ENCODE measurements at places on chromosomes 6 and 20.

DNA sequence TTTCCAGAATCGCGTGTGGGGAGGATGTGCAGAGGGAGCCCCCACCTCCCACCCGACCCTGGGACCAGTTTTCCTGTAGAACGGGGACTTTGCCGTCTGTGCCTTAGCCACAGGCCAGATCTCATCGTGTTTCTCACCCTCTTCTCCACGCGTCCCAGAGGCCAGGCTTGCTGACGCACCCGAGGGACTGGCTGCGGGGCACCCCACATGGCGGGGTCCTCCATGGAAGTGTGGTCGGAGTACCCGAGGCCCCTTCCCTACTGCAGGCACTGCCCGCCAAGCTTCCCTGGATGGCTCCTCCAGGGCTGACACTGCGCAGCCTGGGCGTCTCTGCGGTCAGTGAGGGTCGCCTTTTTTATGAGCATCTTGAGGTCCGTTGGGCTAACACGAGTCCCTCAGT is 346.5 kb downstream of the CDH4 start:
- DNase-seq: no peak

DNA sequence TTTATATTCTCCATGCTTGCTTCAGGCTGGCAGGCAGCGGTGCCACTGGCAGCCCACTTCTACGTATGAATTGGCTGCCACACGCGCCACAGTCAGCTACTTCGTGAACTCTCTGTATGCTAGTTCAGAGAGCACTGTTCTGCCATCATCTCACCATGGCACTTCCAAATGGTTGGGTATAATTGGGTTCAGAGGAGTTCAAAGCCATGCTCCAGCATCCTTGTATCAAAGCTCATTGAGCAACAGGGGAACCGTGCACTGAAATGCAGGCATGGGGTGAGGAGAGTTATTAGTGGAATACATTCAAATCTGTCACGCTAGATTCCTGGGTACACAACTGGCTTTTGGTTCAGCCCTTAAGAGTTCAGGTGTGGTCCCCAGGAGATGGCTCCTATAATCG is 519.9 kb upstream of the NOX3 start:
- DNase-seq: no peak

DNA sequence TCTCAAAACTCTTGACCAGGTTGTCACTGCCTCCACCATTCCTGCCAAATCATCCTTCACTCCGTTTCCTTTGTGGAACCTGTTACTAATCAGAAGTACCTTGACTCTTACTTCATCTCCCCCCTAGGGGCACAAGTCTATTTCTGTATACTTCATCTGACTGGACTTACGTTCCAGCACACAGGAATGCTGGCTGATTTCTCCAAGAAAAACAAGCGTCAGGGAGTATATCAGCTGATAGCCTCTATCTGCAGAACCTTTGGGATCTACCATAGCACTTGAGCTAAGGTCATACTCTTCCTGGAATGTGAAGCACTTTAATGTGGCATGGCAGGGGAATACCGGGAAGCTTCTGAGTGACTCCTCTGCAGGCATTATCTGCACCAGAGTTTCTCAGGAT is 178.1 kb upstream of the MOCS1 start:
- no peak for DNase-seq

- no peak for DNase-seq
These were observed 23.6 kb downstream of the HAO1 start for GRCh38 chr20:7916648-7917047.

- DNase-seq: no peak
These were observed 113.3 kb downstream of the CRYBG1 start for GRCh38 chr6:106473812-106474211.

- DNase-seq: no peak
These were observed 61.3 kb downstream of the UNC5CL start for GRCh38 chr6:40977695-40978094.

- peak; percentile 99 for DNase-seq
These were observed 17.4 kb upstream of the TBC1D22B start for GRCh38 chr6:37239950-37240713.

GRCh38 chr20:35404614-35405259 is 7.0 kb downstream of the UQCC1 start:
- no peak for DNase-seq

DNA sequence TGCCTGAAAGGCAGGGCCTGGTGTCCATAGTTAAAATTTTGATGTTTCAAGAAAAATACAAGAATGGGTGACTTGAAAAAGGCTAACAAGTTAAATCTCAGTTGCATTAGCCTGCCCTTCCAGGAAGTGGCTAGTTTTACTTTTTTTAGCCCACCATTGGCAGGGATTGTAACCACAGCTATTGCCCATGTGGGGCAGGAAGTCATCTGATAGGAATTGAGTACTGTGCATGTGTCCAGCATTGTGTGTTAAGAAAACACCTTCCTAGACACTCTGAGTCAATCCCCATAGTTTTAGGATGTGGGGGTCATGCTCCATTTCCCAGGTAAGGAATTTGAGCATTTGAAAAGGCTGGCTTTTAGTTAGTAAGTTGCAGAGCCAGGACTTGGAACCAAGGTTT is 26.9 kb downstream of the LYRM2 start:
- peak; percentile 26 for DNase-seq

- no peak for DNase-seq
These were observed 61.2 kb downstream of the FOXC1 start for GRCh38 chr6:1670711-1671462.

DNA sequence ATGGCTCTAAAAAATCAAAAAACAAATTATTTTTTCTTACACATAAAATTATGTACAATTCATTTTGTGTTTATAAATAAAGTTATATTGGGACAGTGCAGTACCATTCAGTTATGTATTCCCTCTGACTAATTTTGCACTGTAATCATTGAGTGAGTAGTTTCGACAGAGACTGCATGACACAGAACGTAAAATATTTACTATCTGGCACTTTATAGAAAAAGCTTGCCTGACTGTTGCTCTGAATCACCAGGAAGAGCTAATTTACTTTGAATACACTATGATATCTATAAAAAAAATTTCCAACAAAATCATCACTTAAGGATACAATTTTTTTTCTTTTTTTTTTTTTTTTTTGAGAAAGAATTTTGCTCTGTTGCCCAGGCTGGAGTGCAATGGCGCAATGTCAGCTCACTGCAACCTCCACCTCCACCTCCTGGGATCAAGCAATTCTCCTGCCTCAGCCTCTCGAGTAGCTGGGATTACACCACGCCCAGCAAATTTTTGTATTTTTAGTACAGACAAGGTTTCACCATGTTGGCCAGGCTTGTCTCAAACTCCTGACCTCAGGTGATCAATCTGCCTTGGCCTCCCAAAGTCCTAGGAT is 11.0 kb upstream of the KHDC1L start:
- no peak for DNase-seq

GRCh38 chr20:53949319-53949839 is 121.0 kb downstream of the BCAS1 start:
- peak; percentile 73 for DNase-seq

DNA sequence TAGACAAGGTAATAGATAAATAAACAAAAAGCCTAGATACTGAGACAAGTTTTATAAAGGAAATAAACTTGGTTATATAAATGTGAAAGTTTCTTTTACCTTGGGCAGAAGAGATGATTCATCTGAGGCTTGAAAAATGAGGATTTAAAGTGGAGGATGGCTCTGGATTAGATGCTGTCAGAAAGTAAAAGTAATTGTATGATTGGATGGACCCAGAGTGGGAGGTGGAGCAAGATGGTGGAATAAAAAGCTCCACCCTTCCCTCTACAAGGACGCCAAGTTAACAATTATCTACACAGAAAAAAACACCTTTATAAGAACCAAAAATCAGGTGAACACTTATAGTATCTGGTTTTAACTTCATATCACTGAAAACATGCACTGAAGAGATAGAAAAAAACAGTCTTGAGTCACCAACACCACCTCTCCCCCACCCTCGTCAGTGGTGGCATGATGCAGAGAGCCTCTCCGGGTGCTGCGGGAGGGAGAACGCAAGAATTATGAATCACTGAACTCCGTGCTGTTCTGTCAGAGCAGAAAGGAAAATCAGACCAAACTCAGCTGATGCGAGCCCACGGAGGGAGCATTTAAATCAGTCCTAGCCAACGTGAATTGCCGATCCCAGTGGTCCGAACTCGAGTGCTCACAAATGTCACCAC is 84.7 kb upstream of the GJE1 start:
- DNase-seq: no peak

DNA sequence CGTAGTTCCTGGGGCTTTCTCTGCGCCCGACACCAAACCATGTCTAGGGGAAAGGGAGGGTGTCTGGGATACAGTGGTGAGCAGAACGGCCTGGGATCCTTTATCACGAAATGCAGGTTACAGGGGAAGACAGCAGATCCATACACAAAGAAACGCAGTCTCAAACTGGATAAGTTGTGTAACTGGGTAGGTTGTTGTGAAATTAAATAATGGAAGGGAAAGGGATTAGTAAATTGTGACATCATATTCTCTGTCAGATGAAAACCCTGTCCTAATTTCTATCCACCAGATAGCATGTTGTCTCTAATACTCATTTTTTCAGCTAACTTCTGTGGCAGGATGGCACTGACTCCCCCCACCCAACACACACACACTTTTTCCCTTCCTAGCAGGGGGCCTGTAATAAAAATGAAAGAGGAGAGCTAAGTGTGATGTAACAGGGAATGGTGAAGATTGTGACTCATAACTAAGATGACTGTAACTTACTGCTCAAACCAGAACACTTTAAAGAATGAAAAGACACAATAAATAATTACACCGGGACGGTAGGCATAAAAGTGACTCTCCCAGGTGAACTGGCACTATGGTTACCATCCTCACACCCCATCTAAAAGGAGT is 769 bp upstream of the TRPC4AP start:
- peak; percentile 42 for DNase-seq

DNA sequence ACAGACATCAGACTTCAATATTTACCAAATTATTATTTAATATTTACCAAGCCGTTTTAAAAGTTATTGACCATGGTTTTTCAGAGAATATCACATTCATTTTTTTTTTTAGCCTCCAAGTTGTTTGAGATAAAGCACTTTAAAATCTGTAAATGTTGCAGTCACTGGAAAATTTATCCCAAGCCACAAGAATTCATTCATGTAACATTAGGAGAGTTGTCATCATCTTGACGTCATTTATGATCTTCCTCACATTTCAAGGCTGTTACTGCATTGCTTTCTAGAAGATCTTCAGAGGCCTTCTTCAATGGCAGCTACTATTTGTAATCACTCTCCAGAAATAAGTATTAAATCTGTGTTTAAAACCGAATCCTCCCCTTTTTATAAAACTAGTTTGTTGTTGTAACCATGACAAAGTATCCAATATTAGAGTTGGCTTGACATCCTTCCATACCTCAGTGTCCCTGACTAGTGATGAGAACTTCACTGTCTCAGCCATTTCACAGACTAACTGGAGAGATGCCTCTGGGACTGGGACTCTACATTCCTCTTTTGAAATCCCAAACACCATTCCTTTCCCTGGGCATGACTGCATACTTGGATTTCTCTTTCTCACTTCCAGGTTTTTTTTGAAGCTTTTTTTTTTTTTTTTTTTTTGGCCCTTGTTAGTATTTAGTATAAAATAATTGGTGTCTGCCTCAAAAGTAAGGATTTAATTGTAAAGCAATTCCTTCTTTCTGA is 100.1 kb downstream of the ZFAND3 start:
- DNase-seq: no peak

DNA sequence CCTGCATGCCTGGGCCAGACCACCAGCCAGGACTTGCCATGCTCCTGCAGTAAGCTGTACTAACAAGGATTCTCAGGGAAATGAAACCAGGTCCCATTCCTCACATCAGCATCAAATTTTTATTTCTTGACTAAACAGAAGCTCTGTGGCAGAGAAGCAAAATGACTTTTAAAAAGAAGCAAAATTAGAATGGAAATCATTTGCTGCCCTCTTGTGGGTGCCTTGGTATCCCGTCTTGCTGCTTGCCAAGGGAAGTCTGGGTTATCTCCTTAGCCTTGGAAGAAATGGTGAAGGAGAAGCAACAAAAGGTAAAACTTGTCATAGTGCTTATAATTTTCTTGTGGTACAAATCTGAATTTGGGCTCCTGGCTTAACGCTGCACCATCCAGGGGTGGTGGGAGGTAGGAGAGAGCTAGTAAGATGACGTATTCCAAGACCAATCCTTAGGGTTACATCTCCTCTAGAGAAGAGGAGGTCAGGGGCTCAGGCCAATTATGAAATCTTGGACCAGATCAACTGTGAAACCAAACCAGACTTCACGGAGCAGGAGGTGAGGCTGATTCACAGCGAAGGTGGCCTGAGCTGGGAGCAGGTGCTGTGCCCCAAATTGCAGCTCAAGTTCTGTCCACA is 107.5 kb downstream of the FAXC start:
- DNase-seq: peak; percentile 42

DNA sequence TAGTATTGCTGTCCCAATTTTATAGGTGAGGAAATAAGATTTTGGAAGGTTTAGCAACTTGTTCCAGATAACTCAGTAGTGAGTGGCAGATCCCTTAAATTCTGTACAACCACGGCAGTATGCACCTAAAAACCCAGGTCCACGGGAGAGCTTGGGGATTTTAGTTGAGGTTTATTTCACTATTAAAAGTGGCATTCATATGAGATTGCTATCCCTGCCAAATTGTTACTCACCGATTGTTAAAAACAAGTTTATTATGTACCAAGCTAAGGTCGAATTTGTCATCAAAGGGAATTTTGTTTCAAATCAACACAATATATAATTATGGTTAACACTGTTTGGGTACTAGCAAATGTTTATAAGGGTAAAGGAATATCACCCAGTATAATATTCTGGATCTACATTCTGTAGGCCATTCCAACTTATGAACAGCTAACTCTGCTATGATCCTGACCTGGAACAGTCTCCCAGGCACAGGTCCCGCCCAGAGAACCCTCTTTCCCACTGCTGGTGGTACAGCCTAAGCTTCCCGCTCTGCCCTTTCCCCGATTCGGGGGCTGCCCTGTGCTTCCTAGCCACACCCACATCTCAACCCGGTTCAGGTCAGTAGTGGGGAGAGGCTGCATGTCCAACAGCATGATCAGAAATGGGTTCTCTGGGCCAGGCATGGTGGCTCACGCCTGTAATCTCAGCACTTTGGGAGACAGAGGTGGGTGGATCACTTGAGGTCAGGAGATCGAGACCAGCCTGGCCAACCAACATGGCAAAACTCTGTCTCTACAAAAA is 24.9 kb downstream of the GPLD1 start:
- DNase-seq: no peak

GRCh38 chr6:112253841-112254816 is at the start of gene LAMA4:
Gene LAMA4, minus strand, starts transcription at chr6:112254567. Its CDS starts 417 bp downstream, at chr6:112254150.
- DNase-seq: peak; percentile 83

GRCh38 chr6:104729433-104729832 is 130.3 kb downstream of the HACE1 start:
- no peak for DNase-seq

DNA sequence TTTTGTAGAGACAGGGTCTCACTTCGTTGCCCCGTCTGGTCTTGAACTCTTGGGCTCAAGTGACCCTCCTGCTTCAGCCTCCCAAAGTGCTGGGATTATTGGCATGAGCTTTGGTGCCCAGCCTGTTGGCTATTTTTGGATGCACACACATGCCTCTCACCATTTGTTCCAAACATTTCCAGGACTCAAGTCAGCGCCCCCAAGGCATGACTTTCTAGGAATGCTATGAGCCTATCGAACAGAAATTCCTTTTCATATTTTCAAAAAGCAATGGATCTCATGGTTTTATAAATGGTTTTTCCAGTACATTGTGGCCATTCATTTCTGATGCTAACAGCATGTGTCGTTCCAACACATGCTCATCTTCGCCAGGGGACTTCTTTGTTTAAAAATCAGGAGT is 119.3 kb upstream of the NAA20 start:
- no peak for DNase-seq

All from dermis blood vessel endothelial cell (primary cell).